Calu3 (cell line): ENCODE measurements at places on chromosomes 1 and 21.

DNA sequence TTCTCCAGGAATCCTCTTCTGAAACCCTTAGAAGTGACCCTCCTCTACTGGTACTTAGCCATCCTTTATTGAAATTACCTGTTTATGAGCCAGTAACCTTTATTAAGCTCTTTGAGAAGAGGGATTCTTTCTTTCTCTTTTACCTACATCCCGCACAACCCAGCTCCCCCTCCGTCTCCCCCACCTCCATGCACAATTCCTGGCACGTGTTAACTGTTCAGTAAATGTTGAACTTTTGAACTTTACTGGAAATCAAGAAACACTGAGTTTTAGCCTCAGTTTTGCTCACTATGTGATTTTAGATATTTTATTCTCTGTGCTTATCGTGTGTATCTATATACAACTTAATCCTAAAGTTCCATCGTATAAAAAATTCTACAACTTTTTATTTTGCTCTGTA is 1.8 kb downstream of the TMED5 start:
- DNase-seq: no peak

- no peak for DNase-seq
These were observed 29.3 kb downstream of the CRYZ start for GRCh38 chr1:74703386-74704182.

DNA sequence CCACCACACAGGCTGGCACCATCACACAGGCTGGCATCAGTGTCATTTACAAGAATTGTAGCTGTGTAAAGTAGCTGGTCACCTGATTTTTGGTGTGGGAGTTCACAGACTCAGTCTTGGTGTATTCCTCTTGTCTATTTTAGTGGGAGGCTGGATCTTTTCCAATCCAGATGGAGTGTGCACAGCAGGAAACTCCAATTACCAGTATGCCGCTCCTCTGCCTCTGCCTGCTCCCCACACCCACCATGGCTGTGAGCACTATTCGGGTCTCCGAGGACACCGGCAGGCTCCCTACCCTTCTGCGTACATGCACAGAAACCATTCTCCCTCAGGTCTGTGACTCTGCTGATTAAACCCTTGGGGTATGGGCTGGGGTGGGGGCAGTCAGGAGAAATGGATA is 24.2 kb downstream of the TBX19 start:
- DNase-seq: no peak

- DNase-seq: no peak
These were observed 12.6 kb upstream of the JUN start for GRCh38 chr1:58796416-58796815.

DNA sequence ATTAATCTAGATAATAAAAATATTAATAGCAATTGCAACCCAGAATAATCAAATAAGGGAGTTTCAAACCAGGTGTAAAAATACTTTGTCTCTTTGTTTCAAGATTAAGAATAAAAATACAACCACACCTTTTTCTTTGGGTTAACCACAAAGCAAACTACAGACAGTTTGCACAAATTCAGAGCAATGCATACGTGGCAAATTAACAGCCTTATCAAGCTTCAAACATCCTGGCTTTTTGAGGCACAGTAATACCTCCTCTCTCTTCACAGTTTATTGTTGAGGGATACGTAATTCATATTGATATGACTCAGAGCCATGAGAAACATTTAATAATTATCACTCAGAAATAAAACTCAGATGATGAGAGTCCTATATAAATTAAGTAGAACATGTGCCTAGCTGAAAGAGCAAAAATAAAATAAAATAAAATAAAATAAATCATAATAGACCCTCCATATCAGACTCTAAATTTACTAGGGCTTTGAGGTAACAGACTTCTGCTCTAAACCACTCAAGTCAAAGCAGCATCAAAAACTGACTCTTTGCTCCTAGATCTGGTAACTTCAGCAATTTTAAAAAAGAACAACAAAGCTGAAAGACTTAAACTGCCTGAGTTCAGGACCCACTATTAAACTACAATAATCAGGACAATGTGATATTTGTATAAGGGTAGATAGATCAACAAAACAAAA is 11.4 kb downstream of the EDEM3 start:
- DNase-seq: no peak

GRCh38 chr1:161076410-161076809 is 6.7 kb upstream of the ARHGAP30 start:
- DNase-seq: no peak

DNA sequence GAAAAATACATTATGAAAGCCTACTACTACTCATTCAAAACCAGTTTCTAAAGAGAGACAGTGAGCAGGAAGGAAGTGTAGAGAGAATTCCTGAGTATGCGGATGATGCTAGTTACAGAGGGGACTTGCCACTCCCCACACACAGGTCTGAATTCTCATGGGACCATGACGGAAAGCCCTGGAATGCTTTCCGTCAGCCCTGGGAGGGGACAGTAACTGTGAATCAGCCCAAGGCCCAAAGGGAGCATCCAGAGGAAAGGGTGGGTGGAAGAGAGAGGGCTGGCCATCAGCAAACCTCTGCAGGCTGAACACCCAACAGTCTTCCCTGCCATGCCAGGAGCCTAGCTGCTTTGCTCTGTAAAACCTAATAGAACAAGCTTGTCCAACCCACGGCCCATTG is 36.4 kb downstream of the RCSD1 start:
- DNase-seq: no peak

DNA sequence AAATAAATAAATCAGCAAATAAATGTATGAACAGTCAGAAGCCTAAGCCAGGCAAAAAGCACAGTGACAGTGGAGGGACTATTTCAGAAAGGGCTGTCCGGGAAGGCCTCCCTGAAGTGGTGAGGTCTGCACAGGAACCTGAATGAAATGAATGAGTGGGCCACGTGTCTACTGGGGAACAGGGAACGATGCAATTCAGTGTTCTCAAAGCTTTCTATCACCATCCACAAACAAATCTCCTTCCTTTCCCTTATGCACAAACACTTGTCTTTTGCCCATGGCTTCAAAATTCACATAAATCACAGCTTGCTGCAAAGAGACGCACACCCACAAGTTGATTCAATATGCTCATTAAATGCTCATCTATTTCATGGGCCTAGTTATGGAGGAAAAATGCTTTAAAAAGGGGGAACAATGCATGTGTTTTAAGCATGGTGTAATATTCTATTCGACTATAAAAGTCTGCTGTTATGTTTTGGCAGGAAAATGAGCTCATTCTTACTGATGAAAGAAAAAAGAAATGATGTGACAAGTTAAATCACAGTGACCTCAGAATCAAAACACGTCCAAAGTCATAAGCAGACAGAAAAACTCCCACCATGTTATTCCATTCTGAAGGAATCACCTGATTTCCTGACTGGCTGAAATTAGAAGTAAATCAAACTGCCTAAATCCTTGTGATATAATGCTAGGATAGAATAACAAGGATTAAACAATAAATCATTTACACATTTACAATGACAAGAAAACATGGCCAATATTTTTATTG is 21.6 kb downstream of the URB1 start:
- DNase-seq: no peak

GRCh38 chr1:46017876-46018503 is 114.4 kb downstream of the PIK3R3 start:
- no peak for DNase-seq

DNA sequence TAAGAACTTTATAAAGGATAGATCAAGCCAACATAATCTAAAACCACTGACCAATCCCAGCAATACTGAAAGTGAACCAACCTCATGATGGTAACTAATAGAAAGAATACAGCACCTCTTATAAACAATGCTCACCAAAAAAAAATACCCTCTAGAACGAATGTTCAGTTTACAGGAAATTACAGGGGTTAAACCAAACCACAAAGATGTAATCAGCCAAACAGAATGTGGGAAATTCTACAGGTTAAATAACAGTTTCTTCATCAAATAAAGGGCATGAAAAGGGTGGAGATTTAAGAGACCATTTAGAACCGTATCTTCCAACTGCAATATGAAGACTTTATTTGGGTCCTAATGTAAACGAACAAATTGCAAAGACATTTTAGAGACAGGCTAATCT is 30.4 kb downstream of the ARID4B start:
- no peak for DNase-seq

DNA sequence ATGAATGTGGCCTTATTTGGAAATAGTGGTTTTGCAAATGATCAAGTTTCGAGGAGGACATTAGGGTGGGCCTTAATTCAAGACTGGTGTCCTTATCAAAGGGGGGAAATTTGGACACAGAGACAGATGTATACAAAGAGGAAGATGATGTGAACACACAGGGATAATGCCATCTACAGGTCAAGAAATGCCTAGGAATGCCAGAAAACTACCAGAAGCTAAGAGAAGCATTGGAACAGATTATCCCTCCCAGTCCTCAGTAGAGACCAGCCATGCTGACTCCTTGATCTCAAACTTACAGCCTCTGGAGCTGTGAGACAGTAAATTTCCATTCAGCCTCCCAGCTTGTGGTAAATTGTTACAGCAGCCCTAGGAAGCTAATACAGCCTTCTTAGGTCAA is 151.4 kb downstream of the PTGER3 start:
- DNase-seq: no peak

DNA sequence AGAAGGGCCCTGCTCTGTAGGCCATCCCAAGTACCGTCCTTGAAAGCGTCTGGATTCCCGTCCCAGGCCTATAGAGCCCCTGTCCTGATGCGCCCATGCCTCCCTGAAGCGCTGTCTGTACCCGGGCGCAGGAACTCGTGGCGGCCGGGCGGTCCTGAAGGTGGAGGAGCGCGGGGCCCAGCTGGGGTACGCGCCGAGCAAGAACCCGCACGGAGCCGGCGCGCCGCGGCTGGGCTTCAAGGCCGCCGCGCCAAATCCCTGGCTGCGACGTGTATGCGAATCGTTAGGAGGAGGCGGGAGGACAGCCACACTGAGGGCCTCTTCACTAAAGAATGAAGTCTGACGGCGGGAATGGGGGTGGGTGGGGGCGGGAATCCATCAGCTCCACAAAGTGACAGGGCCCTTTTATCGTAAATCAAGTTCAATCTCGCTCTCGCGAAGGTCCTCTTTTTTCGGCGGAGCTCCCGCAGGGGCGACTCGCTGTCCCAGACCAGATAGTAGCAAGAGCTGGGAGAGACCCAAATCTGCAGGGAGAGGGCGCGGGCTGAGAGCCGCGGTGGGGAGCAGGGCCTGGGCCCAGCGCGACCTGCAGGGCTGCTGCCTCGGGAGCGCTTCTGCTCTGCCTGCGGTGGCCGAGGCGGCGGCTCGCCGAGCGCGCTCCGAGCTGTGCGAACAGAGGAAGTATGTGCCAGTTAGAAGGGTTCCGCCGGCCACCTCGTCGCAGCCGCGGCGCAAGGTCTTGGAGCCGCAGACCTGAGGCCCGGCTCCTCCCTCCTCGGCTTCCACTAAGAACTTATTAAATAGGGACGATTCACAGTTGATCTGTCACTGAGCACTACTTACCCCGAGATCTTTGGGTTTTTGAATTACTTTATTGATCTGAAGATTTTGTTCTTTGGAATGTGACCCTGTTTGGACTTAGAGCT is 10.4 kb downstream of the BARHL2 start:
- DNase-seq: peak; percentile 40

DNA sequence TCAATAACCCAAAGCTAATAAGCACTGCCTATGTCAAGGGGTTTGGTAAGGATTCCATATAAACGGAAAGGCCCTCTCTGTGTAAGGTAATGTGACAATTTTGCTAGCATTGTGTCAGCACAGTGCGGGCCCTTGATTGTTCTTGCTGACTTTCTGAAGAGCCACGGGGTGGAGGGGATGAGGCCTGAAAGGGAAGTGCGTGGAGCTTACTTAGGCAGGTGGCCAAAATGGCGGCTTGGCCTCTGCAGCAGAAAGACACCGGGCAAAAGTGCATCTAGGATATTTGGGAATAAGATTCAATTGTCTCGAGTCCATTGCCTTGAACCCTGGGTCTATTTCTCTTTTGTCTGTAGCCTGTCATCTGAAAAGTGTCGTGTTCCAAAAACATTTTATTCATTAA is 114.3 kb downstream of the TGFB2 start:
- no peak for DNase-seq

DNA sequence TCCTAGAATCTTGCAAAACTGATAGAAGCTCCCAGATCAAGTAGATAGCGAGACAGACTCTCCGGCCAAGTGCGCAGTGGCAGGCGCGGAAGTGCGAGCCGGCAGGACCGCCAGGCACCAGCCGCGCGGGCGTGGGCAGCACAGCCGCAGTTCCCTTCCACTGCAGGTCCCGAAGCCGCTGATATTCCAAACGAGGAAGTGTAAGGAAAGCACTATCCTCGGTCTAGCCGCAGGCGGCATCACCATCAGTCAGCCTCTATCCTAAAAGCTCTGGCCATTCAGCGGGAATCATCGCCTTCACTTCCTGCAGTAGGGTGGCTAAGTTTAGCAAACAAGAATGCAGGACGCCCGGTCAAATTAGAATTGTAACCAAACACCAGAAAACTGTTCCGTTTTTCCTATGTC is 710 bp downstream of the GLRX2 start:
- DNase-seq: peak; percentile 38

- DNase-seq: no peak
These were observed 48.6 kb downstream of the PCP4 start for GRCh38 chr21:39915881-39916280.

DNA sequence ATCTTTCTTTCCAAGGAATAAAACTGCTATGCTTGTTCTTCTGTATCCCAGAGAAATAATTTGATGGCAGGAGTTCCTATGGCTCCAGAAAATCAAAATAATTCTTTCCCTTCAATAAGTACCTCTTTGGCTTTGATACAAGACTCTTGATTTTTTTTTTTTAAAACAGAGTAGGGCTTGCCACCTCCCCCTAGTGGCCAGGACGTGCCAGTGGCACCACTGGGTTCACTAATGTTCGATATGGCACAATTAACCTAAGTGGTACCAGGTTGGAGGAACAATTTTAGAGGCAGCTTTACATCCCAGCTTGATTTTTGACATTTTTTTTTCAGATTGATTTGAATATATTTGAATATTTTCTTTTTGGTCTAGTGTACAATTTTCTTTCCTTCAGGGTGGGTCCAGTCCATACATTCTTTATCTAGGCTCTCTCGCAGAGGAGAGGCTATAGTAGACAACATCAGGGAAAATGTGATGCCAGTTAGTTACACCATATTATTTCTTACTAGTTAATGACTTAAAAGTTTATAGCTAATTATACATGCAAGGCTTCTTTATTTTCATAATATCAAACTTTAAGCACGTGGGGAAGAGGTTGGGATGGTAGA is 330.9 kb downstream of the S1PR1 start:
- DNase-seq: peak; percentile 33

DNA sequence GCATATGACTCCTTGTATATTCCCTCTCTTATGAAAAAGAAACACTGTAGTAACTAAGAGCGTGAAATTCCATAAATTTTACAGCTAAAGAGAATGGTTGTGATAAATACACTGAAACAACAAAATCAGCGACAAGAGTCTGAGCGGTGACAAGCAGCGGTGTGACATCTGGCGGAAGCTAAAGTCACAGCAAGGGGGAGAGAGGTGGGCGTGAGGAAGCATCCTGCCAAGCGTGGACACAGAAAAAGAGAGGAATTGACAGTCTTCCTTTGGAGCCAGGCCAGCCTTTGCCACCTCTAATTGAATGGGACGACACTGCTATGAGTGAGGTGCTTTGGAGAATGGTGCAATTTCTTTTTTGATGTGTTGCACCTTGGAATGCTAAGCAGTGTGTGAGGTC is 25.9 kb downstream of the PSMB2 start:
- DNase-seq: no peak
